ENCODE measurements at places on chromosomes 12 and 14. TPM values are rescaled to one million over a fixed set of nuclear protein-coding genes. Genes with fewer than 3 reads are reported as not detected.

Gene LHX5
- not detected for total RNA-seq

GRCh38 chr12:124293286-124294003, 1.4 kb upstream of the RFLNA start:
- no peak for DNase-seq

- DNase-seq: no peak
Measured at GRCh38 chr12:93807354-93807753, 130.2 kb downstream of the CRADD start.

GRCh38 chr12:1544996-1545700, 49.2 kb downstream of the FBXL14 start:
- peak; percentile 24 for DNase-seq

DNA sequence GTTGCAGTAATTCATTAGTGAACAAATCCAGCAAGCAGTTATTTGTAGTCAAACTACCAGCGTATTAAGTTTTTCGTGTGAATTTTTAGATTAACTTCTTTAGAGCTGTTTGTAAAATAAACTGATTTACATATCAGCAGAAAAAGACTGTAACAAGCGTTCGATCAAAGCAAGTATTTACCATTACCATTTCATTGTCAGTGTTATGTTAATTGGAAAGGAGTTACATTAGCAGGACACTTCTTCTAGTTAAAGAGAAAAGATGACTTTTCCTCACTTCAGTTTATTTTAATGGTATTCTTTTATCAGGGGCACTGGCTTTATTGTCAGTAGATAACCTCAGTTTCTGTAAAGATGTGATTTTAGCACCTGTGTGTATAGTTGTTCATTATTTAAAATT, 151.1 kb upstream of the AEBP2 start:
- DNase-seq: no peak

DNA sequence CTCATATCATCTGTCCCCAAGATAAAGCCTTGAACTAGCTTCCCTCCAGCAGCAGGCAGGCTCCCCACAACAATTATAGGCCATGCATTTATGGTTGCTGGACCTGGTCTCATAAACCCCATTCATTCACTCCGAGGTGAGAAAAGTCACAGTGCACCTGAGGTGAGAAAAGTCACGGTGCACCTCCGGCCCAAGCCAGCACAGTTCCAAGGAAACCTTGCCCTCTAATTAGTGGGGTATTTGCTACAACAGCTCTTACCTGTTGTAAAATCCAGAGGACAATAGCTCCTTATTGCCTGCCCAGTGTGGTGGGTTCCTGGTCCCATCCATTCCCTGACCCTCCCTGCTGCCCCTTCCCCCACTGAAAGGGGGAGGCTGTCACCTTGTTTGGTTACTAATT, 65.6 kb downstream of the FBXL14 start:
- DNase-seq: peak; percentile 46

- DNase-seq: no peak
Measured at GRCh38 chr14:56002876-56003625, 115.2 kb upstream of the PELI2 start.

GRCh38 chr12:56267443-56268071, 815 bp downstream of the COQ10A start:
- DNase-seq: no peak

Gene BMAL2
- 10.2 TPM for total RNA-seq

Gene SLC5A8
- total RNA-seq: not detected

DNA sequence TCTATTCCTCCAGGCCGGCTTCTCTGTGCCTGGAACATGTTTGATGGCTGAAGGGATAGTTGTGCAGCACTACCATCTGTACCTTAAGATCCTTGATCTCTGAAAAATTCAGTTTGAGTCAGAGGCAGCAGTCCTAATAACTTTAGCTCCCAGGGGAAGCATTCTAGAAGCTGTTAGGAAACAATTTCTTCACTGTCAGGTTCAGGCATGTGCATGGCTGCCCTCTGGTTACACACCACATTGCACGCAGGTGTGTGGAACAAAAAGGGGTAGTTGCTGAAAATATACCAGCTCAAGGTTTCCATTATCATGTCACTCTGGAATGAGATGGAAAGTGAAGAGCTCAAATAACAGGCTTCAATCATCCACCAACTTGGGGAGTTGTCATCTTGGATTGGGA, 80.1 kb downstream of the CHST11 start:
- DNase-seq: no peak

Gene OR10P1
- total RNA-seq: not detected

- DNase-seq: peak; percentile 50
Measured at GRCh38 chr12:1842905-1843640, 22.7 kb downstream of the LRTM2 start.

DNA sequence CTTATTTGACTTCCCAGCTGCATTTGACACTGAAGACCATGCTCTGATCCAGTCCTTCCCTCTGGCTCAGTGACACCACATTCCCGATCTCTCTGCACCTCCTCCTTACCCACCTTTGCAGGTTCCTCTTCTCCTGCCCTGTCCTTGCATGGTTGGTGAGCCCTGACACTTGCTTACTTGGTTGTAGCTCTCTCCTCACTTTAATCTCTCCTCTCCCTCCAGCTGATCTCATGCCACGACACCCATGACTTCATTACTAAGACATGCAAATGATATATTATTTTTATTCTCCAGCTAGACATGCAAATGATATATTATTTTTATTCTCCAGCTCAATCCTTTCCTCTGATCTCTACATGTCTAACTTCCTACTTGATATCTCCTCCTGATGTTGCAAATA, at the start of gene SERPINA9:
Gene SERPINA9, minus strand, starts transcription at position 175 of the 400 bp plus-strand sequence. CDS start 6,357 bp downstream, outside the sequence.
- DNase-seq: no peak

DNA sequence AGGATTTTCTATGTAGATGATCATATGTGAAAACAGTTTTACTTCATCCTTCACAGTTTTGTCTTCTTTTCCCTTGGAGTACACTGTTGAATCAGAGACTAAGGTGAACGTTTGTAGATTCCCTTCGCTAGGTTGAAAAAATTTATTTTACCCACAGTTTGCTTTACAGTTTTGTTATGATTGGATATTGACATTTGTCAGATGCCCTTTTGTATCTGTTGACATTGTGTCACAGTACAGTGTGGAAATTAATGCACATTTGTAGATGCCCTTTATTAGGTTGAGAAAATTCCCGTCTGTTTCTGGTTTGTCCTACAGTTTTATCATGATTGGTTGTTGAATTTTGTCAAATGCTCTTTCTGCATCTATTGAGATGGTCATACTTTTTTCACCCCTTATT, 13.3 kb downstream of the G2E3 start:
- no peak for DNase-seq

Gene GUCY2C
- 2.4 TPM for total RNA-seq

- no peak for DNase-seq
Measured at GRCh38 chr12:19694627-19695026, 255.3 kb downstream of the AEBP2 start.

- no peak for DNase-seq
Measured at GRCh38 chr12:113552760-113553159, 81.1 kb upstream of the LHX5 start.

- no peak for DNase-seq
Measured at GRCh38 chr14:58540749-58541632, 96.8 kb upstream of the DACT1 start.

DNA sequence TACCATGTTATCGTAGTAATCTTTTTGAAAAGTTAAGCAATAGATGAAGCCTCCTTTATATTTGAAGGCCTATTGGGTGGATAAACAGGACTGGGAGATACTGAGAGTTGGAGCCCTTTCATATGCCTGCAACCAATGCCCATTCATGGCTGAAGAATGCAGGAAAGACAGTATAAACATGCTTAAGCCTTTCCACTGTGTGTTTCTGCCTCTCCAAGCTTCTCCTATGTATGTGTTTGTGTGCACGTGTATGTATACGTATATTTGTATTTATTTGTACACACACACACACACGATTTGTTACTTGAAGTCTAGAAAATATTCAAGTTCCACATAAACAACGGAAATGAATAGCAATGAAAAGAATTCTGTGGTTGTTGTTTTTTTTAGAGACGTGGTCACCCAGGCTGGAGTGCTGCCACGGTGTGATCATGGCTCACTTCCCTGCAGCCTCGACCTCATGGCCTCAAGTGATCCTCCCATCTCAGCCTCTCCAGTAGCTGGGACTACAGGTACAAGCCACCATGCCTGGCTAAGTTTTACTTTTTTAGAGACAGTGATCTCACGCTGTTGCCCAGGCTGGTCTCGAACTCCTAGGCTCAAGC, 1453.5 kb downstream of the AACS start:
- no peak for DNase-seq

DNA sequence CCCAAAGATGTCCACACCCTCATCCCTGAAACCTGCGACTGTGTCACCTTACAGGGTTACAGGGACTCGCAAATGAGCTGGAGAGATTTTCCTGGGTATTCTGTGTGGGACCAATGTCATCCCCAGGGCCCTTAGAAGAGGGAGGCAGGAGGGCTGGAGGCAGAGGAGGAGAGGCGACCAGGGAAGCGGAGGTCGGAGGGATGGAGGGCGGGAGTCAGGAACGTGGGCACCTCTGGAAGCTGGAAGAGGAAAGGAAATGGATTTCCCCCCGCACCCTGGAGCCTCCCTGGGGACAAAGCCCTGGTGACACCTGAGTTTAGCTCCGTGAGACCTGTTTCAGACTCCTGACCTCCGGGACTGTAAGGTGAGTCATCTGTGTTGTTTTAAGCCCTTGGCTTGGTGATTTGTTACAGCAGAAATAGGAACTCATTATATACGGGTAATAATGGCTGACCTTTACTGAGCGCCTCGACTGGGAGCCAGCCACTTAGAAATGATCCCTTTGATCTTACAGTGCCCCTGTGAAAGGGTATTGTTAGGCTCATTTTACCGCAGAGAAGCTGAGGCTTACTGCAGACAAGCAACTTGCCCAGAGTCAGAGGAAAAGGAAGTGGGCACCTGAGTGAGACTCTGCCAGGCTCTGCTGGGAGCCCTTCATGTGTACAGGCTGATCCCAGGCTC, 29.3 kb upstream of the FZD10 start:
- no peak for DNase-seq

DNA sequence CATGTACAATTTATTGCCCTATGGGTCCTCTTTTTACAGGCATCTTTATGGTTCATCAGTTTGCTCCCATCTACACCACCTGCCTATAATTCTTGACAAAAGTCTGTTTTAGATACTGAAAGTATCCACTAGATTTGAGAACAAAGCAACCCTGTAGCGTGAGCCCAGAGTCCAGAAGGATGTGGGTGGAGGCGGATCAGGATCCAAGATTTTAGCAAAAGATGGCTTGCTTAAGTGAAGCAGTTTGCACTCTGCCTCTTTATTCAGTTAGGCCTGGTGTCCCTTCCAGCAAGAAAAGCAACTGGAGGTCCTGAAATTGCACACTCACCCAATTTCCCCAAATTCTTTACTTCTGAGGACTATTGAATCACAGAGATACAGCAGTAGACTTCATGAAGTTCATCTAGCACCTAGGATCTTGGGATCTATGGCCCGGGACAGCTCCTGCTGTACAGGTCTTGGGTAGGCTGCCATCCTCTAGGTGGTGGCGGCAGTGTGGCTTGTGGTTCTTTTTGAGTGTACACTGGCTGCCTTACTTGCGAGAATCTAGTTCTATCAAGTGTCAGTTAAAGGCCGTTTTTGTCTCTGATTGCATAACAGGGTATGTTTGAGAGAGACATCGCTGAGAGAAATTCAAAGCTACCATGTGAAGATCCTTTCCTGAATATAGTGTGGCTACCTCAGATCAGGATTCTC, 873.2 kb downstream of the NRXN3 start:
- no peak for DNase-seq

DNA sequence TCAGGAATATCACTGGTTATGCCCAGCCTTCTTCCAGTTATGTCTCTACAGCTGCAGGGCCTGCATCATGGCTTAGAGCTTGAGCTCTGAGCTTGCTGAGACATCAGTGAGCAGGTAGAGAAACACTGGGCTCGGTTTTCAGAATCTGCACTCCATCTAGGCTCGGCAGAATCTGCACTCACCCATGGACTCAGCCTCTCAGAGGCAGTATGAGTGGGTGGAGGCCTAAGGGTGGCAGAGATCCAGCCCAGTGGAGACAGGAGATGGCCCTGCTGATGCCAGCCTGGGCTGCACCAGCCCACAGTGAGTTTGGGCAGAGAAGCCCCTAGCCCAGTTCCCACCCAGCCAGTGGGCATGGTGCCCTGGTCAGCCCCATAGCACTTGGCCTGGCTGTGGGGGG, 12.8 kb downstream of the KRT80 start:
- DNase-seq: no peak

- DNase-seq: no peak
Measured at GRCh38 chr14:64235652-64236640, 58.2 kb downstream of the ESR2 start.

Gene GPD1
- 1.1 TPM for total RNA-seq

Gene OR5AU1
- not detected for total RNA-seq

Gene KRT82
- not detected for total RNA-seq

DNA sequence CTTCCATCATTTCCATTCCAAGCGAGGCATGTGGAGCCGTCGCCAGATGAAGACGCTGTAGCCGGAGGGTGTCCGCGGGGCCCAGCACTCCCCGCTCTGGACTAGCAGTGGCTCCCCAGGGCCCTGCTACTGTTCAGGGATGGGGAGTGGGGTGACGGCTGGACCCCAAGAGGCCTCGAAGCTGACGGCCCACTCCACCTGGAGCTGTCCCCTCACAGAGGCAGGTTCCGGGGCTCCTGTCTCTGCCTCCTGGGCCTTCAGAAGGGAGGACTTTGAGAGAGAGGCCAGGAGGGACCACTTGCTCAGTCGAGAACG, 101.6 kb downstream of the B4GALNT3 start:
- no peak for DNase-seq

DNA sequence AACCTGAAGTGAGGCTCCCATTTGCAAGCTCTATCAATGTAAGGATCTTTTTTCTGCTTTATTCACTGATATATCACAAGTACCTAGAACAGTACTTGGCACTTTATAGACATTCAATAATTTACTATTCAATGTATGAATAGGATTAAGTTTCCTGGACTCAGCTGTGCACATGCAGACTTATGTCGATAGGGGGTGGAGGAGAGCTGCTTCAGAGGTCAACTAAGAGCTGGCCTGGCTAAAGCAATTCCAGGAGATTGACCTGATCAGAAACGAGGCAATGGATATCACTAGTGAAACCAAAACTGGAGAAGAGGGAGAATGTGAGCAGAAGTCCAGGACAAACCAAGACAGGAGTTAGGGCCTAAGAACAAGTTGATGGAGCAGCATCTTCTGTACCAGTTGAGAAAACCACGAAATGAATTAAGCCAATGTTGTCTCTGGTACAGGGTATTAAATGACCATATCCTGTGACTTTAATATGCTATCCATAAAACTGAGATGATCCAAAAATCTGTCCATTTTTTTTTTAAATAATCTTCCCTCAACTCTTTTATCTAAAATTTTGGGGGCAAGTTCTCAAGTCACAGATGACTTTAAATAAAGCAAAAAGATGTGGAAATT, 169.2 kb downstream of the PIK3C2G start:
- DNase-seq: peak; percentile 88

Gene DBX2
- not detected for total RNA-seq

Gene CPNE6
- not detected for total RNA-seq

All from endodermal cell (in vitro differentiated cells).